Skeletal muscle cell (primary cell): ENCODE measurements at places on chromosomes 11 and 22.

DNA sequence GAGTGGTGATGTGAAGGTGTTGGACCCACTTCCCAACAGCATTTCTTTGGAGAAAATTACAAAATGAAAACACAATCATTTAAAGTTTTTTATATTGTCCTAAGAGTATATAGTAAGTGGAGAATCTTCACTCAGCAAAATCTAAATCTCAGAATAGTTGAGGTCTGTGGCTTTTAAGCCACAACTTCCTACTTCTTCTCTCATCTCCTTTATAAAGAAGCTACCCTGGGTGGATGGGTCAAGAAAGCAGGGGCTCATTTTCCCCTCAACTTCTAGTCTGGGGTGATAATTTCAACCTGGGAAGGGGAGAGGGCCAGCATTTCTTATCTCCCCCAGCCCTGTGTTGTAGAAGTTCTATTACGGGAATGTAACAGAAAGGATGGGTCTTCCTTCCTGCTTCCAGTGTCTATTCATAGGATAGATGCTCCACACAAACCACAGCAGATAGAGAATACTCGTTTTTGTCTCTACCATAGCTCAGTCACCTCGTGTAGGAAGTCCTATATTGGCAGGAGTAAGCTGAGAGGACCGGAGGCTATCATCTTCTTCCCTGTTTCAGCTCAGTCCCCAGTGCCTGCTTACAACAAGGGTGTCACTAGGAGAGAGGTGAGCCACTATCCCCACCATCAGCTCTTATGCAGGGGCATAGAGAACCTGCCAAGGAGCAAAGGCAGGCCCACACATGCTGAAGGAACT lies 341.5 kb downstream of the CASP12 start:
- no peak for DNase-seq

DNA sequence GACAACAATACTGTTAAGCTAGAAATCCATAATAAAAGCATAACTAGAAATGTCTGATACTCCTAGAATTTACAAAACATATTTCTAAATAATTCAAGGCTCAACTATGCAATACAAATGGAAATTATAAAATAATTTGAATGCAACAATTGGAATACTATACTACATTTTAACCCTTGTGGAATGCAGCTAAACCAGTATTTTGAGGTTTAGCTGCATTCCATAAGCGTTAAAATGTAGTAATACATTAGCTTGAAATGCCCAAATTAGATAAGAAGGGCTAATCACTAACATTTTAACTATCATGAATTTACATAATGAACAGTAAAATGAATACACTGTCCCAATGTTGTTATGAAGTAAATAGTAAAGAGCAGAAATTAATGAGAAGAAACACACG lies 617.2 kb upstream of the CHORDC1 start:
- no peak for DNase-seq

- no peak for DNase-seq
Observed at GRCh38 chr11:126636911-126637794, 281.7 kb downstream of the ST3GAL4 start.

DNA sequence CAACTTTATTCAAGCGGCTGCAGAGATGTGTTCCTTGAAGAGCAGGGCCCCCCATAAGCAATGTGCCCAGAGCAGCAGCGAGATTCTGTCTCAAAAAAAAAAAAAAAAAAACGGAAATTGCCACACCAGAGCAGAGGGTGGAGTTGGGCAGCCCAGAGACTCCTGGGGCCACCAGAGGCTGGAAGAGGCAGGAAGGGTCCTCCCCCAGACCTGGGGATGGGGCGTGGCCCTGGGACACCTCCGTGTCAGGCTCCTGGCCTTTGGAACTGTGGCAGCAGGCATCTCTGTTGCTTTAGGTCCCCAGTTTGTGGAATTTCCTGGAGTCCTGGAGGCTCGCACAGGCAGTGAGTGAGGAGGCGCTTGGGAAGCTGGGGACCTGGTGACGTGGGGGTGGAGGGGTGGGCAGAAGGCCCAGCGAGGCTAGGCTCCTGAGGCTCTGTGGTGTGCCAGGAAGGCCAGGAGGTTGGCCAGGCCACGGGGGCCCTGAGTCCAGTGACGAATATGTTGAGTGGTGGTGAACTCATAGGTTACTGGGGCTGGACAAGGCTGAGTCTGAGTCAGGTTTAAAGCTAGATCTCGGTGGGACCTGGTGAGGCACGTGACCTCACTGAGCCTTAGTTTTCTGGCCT lies 735.6 kb downstream of the BRD1 start:
- no peak for DNase-seq

GRCh38 chr22:49588739-49589138 lies 238.9 kb downstream of the BRD1 start:
- DNase-seq = no peak

GRCh38 chr11:2296913-2297622 lies 4.7 kb downstream of the C11orf21 start:
- no peak for DNase-seq

GRCh38 chr11:71201936-71202597 lies 50.3 kb downstream of the SHANK2 start:
- no peak for DNase-seq

DNA sequence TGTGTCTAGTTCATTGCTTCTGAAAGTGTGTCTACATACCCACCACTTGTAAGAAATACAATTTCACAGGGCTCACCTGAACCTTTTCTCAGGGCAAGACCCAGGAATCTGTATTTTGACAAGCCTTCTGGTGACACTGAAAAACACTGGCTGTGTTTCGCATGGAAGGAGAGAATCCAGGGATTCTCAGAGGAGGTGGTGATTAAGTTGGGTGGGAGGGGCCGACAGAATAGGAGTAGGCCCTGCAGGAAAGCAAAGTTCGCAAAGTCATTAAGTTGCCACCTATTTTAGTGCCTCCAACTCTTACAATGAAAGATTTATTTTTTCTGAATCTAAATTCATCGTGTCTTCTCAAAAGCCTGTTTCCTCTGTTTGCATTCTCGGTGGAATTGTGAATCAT lies 186.8 kb downstream of the FAT3 start:
- no peak for DNase-seq

DNA sequence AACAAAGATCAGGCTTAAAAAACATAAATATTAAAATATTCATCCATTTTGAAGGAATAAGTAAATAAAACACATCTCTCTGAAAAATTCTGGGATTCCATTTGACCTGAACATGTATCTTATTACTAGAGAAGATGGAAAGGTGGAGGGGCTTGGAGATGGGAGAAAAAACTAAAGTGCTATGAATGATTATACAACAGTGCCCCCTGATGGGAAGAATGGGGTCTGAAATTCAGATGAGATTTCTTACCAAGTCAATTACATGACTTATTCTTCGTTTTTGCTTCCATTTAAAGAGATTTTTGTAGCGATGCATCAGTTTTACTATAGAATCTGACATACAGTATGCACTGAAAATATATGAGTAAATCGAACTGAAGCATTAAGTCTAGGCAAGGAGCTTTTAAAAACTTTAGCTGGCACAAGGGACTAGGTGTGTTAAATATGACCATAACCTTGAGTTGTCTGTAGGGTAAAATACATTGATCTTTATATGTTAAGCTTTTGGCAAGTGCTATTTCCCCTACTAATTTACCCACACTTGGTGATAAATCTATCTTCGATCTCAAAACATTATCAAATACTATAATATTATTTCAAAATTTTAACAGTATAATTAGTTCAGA lies 718.8 kb downstream of the CNTN5 start:
- no peak for DNase-seq

- DNase-seq = no peak
Observed at GRCh38 chr11:123268156-123268555, 73.1 kb upstream of the CLMP start.

- peak; percentile 23 for DNase-seq
Observed at GRCh38 chr11:10878408-10879214, 20.8 kb upstream of the ZBED5 start.

- DNase-seq = no peak
Observed at GRCh38 chr11:78535920-78536319, 38.7 kb downstream of the NARS2 start.

- DNase-seq = no peak
Observed at GRCh38 chr11:37394236-37394870, 796.3 kb upstream of the RAG2 start.

DNA sequence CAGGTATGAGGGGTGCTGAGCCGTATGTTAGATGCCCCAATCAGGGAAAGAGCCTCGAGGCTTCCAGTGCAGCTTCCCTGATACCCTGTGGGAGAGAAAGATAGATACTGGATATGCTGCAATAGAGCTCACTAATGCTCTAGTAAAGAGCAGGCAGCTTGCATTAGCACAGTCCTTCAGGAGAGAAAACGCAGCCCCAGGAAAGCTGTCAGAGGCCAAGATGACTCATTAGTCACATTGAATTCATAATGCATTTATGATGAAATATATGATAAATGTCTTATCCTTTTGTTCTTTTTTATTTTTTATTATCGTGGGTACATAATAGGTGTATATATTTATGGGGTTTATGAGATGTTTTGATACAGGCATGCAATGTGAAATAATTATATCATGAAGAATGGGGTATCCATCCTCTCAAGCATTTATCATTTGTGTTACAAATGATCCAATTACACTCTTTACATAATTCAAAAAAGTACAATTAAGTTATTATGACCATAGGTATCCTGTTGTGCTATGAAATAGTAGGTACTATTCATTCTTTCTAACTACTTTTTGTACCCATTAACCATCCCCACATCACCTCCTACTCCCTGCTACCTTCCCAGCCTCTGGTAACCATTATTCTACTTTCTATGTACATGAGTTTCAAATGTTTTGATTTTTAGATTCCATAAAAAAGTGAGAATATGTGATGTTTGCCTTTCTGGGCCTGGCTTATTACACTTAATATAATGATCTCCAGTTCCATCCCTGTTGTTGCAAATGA lies 94.5 kb upstream of the TOP3B start:
- DNase-seq = no peak

GRCh38 chr11:47992959-47993820 lies 12.8 kb downstream of the PTPRJ start:
- DNase-seq = peak; percentile 27

GRCh38 chr11:64711956-64712362 lies 11.0 kb downstream of the NRXN2 start:
- no peak for DNase-seq

- DNase-seq = no peak
Observed at GRCh38 chr22:46043816-46044620, 67.1 kb upstream of the WNT7B start.

- DNase-seq = no peak
Observed at GRCh38 chr11:2128130-2128510, 11.1 kb downstream of the IGF2 start.
